ENCODE measurements at places on chromosomes 6 and 20. TPM values are rescaled to one million over a fixed set of nuclear protein-coding genes. Genes with fewer than 3 reads are reported as not detected.

SLC17A2 gene
- not detected for total RNA-seq

SLC25A27 gene
- total RNA-seq: 20.1 TPM

CLVS2 gene
- total RNA-seq: 0.10 TPM

CYP39A1 gene
- 13.5 TPM for total RNA-seq

NHLRC1 gene
- 3.2 TPM for total RNA-seq

BPIFB4 gene
- total RNA-seq: 0.62 TPM
